ENCODE measurements at places on chromosomes 12 and 14.

DNA sequence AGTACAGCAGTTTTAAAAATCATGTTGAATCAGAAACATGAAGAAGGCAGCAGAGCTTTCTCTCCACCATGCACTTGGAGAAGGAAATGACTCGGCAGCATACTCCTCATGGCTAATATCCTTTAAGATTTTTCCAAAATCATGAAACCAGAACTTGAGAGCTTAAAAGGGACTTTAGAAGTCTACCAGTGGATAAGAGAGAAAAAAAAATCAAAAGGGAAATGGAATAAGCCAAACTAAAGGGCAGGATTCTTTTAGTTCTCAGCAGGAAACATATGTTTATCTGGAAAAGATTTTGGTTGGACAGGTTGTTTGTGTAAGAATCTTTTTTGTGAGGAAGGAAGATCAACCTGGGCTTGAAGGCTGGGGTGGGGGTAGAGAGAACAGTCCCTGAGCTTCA is 111.8 kb downstream of the PRKCH start:
- no peak for DNase-seq

DNA sequence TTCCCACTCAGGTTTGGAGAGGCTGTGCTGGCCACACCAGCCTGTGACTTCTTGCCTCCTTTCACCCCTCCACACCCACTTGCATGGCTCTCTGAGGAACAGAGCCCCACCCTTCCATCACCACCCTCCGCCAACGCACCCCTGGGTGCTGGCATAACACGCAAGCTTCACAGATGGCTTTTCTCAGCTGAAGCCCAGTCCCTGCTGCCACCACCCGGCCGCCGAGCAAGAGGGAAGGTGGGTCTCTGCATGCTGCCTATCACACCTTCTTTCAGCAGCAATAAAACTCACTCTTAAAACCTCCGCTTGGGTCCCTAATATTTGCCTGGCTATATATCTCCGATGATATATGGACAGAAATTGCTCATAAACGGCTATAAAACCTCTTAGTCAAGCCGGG is 41.6 kb downstream of the SMUG1 start:
- DNase-seq: no peak

GRCh38 chr12:127241072-127241817 is 1025.7 kb upstream of the TMEM132C start:
- DNase-seq: no peak

- no peak for DNase-seq
These were observed 316.3 kb downstream of the BCL11B start for GRCh38 chr14:98955741-98956070.

DNA sequence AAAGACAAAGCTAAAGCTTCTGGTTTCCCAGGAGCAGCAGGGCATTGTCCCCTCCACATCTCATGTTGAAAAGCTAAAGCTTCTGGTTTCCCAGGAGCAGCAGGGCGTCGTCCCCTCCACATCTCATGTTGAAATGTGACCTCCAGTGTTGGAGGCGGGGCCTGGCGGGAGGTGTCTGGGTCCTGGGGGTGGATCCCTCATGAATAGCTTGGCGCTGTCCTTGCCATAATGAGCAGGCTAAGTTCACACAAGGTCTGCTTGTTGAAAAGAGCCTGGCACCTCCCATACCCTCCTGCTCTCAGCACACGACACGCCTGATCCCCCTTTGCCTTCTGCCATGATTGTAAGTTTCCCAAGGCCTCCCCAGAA is 123.7 kb downstream of the PIWIL1 start:
- no peak for DNase-seq

DNA sequence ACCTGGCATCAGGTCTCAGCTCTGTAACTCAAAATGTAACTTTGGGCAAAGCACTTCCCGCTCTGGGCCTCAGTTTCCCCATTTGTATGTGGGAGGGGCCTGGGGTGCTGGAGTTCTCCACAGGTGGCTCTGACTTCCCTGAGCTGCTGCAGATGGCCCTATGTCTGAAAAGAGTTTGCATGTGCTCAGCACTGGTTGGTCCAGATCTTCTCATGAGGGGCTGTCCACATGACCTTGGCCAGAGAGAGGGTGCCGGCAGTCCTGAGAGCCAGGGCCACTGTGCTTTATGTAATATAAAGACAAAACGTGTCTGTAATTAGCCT is 7.2 kb upstream of the CACNA2D4 start:
- DNase-seq: no peak

GRCh38 chr14:101840649-101841369 is 79.3 kb downstream of the PPP2R5C start:
- no peak for DNase-seq

GRCh38 chr14:63545431-63545830 is 2.3 kb upstream of the PPP2R5E start:
- DNase-seq: no peak

DNA sequence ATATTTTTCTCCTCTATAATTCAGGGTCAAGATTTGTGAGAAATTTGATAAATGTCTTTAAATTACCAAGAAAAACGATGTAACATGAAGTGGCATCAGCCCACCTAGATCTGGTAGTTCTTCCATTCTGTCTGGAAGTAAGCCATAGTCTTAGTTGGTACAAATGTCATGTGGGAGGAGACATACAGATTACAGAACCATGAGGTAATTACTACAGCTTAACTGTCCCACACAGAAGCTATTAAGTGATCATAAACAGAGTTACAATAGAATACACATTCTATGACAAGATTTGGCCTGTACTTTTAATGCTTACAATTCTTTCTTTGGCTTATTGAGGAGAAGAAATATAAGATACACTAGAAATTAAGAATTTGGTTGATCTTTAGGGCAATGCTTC is 13.7 kb upstream of the SIX1 start:
- DNase-seq: no peak

DNA sequence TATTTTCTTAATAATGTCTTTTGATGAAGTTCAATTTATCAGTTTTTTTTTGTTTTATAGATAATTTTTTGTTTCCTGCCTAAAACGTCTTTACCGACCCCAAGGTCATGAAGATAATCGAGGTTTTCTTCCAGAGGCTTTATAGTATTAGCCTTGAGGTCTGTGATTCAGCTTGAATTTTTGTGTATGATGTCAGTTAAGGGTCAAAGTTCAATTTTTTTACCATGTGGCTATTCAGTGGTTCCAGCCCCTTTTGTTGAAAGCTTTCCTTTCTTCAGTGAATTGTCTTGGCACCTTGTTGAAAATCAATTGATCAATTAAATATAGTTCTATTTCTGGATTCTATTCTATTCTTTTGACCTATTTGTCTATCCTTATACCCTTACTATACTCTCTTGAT is 3.2 kb upstream of the MGST1 start:
- no peak for DNase-seq

GRCh38 chr14:100222224-100223093 is 16.5 kb upstream of the YY1 start:
- DNase-seq: no peak

GRCh38 chr14:103225476-103225875 is 102.2 kb downstream of the TNFAIP2 start:
- no peak for DNase-seq

DNA sequence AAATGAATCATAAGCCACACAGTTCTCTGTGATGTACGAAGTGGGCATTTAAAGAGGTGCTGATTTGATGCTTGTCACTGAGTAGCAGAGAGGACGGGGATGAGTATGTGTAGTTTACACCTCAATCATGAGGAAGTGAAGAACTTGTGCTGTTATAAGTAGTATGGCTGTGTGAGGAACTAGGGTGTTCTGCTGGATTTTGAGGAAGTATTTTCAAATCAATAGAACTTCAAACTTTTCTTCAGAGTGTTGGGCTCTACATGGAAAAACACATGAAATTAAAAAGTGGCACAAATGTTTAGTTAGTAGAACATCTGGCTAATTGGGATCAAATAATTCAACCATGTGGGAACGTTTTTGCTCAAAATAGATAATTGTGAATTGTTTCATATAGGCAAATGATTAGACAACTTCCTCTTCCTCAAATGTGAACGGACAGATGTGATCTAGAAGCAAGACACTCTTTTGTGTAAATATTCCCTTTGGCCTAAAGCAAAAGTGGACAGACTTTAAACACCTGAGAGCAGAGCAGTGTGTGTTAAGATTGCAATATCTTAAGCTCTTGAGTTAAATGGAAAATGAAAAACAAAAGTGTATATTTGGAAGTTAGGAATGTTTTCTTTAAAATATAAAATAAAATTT is 168.5 kb downstream of the NAV3 start:
- DNase-seq: no peak
